ENCODE measurements at places on chromosomes 3 and 15.

DNA sequence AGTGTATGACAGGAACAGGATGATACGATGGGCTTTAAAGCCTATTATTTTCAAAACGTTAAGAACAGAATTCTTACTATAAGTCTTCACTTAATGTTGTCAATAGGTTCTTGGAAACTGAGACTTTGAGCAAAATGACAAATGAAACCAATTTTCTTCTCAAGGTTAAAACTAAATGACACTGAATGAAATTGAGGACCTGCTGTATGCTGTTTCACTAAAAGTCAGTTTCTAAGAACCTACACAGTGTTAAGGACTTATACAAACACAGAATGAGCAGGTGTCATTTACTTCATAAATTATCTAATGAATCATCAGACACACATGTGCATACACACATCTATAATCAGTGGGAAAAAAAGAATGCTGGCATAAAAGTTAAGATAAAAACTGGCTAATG is 106.9 kb downstream of the RFTN1 start:
- DNase-seq: no peak

GRCh38 chr3:181369637-181370036 is 342.1 kb upstream of the SOX2 start:
- no peak for DNase-seq

DNA sequence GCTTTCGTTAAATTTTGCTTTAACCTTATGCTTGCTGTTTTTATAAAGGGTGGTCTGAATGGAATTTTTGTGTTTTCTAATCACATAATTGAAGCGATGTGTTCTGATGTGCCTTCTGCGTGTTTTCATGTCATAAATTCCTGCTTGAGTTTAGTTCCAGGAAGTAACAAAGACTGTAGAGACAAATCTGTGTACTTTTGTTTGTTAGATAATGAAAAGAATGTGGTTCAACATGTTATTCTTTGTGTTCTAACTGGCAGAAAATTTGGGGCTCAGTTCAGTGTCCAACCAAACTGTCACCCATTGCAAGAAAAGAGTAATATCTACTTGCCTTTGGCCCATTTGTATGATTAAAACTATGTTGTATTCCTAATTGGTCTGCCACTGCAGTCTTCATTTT is 324.0 kb downstream of the DIPK2A start:
- DNase-seq: no peak

DNA sequence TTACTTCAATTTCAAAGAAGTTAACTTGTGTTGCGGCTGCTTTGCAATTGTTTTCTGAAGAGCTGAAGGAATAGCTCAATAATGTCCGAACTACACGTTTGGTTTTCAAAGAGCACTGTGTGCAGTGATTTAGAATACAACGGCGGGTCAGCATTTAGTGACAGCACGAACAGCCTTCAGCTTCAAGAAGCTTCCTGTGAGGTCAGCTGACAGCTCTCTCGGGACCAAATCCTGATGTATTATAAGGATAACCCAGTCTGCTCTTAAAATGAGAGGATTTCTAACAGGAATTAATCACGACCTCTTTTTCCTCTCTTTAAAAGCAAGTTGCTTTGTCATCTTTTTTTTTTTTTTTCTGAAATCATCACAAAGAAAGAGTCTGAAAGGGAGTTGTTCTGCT is 97.9 kb upstream of the UNC13C start:
- DNase-seq: no peak
